ENCODE measurements at places on chromosomes 3 and 15. TPM values are rescaled to one million over a fixed set of nuclear protein-coding genes. Genes with fewer than 3 reads are reported as not detected.
A peak's percentile ranks its signal among the peaks of the same experiment; 100 is the strongest.

DNA sequence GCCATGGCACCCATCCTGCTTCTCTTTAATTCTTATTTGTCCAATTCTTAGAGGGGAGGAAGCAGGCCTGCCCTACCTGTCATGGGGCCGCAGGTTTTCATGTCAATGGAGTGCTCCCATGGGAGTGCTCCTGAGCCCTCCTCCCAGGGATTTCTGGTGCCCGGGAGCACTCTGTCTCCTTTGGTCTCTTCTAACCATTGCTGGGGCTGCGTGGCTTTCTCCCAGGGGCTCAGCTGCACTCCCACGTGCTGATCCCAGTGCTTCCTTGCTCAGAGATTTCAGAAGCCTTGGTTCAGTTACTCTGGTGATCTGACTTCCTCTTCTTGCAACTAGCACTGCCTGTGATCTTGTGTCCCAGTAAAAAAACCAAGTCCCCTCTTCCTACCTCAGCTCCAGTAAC lies 68.0 kb upstream of the ARL8B start:
- ATAC-seq: no peak

DNA sequence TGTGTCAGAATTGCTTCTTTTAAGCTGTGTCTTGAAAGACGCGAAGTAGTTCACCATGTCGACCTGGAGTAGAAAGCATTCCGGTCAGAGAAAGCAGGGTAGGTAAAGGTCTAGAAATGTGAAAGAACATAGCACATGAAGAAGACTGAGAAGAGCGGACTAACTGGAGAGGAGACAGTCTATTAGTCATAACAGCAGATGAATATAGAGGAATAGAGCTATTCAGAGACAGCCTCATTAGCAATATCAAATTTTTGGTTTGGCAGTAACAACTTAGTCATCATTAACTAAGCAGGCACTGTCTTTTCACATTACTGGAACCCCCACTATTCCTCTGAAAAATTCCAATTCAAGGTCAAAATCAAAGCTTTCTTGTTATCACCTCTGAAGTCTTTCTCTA lies 678.8 kb downstream of the DIPK2A start:
- peak; percentile 74 for ATAC-seq

- ATAC-seq: no peak
Measured at GRCh38 chr15:92891533-92892200, 8.5 kb upstream of the CHD2 start.

- ATAC-seq: peak; percentile 11
Measured at GRCh38 chr3:66344391-66344811, 123.6 kb downstream of the SLC25A26 start.

DNA sequence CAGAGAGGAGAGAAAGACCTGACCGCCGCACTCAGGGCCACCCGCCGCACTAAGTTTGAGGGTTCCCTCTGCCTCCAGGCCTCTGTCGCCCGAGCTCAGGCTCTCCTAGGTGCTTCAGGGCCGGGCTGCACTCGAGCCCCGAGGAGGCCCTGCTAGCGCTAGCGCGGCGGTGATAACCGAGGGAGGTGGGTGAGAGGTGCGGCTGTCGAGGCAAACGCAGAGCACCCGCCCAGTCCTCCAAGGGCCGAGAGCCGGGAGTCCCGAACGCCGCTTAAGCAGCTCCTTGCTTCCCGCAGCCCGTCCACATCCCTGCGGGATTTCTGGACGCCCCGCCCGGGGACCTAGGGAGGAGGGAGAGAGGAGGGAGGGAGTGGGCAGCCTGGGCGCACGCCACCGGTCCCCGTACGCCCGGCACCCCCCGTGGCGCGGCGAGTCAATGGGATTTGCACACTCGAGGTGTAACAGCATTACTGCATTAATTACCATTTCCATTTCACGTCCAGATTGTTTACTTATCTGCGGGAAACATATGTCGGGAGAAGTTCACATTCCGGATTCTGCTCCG lies 6.8 kb downstream of the SOX14 start:
- peak; percentile 21 for ATAC-seq

DNA sequence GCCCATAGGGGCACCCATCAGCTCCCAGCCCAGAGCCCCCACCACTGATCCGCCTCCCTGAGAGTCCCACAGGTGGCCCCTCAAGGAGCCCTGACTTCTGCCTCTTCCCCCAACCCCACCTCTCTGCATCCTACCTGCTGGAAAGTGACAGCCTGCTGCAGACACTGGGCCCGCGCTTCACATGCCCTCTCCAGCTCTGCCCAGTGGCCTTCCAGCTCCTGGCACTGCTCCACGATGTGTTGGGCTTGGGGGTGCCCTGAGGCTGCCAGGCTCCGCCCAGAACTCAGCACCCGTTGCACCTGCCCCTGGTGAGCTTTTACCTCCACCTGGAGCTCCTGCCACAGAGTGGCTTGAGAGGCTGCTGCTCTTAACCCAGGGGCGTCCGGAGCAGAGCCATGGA lies 20.1 kb downstream of the SPTBN5 start:
- ATAC-seq: no peak

DNA sequence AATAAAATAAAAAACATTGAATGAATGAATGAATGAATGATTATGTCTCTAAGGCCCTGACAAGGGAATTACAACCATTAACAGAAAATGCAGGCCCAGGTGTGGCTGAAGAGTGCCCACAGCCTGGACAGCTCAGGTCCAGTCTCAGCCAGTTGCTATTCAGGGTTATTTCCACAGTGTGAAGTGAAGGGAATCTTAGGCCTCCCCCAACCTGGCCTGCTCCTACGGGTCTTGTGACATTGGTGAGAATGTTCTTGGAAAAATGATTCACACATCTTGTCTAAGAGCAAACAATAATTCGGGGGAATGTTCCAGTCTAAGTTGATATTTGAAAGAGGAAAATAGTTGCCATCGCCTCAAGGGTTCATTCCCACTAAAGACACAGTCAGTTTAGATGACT lies 37.0 kb downstream of the MINDY4B start:
- no peak for ATAC-seq

GRCh38 chr15:48643206-48643605 lies 2.3 kb downstream of the FBN1 start:
- no peak for ATAC-seq

DNA sequence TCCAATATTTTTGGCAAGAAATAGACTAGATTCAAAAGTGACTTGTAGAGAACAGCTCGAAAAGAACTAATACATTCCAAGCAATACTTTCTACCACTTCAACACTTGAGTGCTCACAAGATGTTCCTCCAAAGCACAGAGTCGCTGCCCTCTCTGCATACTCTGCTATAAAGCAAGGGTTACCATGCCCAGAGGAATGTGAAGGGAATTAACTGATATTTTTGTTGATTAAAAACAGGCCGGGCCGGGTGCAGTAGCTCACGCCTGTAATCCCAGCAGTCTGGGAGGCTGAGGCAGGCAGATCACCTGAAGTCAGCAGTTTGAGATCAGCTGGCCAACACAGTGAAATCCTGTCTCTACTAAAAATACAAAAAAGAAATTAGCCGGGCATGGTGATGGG lies 57.6 kb upstream of the CSPG5 start:
- ATAC-seq: no peak

GRCh38 chr3:28835751-28836150 lies 445.1 kb upstream of the RBMS3 start:
- no peak for ATAC-seq

GRCh38 chr3:57892423-57892822 lies 115.8 kb upstream of the FLNB start:
- no peak for ATAC-seq

DNA sequence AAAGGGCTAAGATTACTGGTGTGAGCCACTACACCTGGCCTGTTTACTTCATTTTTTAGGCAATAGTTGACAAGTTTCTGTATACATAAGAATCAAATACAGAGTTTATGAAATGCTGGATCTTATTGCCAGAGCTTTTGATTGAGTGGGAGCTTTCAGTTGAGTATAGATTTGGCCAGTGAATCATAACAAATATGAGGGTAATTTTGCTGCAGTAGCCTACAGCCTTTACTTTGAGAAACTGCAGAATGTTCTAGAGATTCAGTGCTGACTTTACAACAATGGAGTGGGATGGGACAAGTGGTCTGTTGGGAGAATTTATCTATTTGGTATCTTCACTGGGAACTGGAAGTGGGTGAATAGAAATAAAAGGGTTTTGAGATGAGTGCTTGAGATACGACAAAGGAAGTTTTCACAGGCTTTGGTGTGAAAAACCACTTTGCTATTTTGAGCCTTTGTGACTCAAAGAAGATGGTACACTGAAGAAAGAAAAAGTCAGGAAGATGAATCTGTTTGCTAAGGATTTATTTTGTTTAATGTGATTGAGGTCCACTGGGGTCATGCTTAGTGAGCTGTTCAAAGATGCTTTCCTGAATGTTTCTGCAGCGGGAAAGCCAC lies 227.8 kb downstream of the UBE2E2 start:
- ATAC-seq: no peak

DNA sequence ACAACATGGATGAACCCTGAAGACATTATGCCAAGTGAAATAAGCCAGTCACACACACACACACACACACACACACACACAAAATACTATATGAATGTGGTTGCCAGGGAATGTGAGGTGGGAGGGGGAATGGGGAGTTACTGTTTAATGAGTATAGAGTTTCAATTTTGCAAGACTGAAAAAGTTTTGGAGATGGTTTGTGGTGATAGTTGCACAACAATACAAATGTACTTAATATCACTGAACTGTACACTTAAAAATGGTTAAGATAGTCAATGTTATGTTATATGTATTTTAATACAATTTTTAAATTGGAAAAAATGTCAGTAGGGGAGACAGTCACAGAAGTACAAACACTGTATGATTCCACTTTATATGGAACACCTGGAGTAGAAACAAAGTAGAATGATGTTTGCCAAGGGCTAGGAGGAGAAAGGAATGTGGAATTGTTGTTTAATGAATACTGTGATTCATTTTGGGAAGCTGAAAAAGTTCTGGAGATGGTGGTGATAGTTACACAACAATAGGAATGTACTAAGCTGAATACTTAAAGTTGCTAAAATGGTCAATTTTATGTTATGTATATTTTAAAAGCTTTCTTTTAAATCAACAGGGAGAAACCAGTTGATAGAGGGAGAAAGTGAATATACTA lies 76.6 kb downstream of the RPL39L start:
- no peak for ATAC-seq

DNA sequence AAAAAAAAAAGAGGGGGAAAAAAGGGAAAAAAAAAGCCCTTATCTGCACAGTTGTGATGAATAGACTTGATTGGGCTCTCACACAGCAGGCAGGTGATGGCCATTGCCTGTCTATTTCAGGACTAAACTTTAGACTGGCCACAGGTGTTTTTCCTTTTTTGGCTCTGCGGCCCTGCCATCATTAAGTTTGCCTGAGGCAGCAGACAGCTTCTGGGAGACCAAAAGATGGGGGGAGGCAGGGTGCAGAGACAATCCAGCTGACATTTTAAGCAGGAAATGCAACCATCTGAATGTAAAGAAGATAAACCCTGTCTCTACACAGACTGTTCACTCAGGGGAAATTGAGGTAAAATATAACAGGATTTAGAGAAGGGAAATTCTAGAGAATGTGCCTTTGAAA lies 295.0 kb upstream of the KCNH8 start:
- ATAC-seq: no peak

- no peak for ATAC-seq
Measured at GRCh38 chr3:59486520-59486919, 436.7 kb upstream of the CFAP20DC start.

GRCh38 chr3:132265488-132265887 lies 51.7 kb upstream of the ACP3 start:
- no peak for ATAC-seq

DNA sequence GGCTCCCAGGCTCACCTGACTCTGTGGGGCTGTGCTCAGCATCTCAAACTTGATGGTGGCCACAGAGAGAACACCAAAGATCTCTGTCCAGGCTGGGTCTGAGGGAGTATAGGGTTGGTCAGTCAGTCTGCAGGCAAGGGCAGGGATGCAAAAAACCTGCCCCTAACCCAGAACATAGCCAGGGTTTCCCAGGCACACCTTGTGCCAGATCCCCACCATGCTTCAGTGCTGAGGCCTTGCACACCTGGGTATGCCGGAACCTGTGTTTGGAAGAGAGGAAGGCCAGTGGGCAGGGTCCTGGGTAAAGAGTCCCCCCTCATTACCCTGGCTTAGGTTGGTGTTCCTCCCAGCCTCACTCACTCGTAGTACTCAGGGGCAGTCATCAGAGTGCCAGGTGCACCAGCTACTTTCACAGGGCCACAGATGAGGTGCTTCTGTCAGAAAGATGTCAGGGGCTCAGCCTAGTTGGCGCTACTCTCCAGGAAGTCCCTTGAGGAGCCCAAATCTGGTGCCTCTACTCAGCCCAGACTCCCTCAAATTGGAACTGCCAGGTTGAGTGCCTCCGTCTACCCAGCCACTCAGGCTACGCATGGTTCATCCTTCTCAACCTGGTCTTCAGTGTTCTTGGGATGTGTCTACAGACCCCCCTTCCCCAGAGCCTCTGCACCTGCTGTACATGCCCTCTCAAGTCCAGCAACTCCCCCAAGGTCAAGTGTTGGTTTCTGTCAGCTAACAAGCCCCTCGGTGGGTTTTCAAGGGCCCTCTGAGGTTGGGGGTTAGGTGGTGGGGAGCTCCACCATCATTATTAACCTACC lies 1.8 kb downstream of the DALRD3 start:
- ATAC-seq: no peak

DNA sequence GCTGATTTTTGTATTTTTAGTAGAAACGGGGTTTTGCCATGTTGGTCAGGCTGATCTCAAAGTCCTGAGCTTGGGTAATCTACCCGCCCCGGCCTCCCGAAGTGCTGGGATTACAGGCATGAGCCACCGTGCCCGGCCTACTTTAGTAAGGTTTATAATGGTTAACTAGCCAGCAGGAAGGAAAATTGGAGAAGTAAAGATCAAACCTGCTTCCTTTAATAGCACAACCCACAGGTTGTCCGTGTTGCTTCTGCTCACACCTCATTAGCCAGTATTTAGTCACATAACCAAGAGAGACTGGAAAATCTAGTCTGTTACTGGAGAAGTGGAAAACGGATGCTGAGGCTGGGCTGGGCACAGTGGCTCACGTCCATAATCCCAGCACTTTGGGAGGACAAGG lies 51.9 kb upstream of the TBL1XR1 start:
- ATAC-seq: no peak

DNA sequence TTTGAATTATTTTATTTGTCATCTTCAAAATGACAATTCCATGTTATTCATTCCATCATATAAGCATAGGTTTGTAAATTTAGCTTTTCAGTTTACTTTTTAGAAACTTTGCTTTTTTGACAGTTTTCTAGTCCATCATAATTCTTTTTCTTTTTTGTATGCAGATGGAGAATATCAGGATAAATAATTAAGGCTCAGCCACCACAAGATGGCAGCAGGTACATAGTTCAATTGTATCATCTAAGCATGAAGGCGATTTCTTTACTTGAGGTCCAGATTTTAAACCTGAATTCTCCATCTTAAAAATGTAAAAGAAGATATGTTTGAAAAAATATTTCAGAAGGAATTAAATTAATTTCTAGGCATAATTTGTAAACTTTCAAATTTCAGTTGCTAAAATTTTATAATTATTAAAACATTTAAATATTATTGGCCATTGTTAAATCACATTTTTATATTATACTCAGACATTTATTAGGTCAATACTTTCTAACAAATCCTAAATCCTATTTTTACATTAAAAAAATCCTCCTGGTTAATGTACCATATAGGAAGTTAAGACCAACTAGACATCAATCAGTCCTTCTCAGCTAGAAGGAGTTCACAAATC lies 15.1 kb downstream of the PLSCR5 start:
- ATAC-seq: peak; percentile 39

Gene GOLGA6A
- total RNA-seq: 0.62 TPM

Gene TRPM1
- total RNA-seq: 0.14 TPM

Gene KNL1
- total RNA-seq: 1.0 TPM

Gene FAM107A
- 1.6 TPM for total RNA-seq

Gene IGSF10
- 0.47 TPM for total RNA-seq

Gene C3orf85
- total RNA-seq: 0.15 TPM

Gene SPATA12
- 0.76 TPM for total RNA-seq

Gene WDR93
- 0.09 TPM for total RNA-seq

Gene GOLGA6L4
- total RNA-seq: 7.8 TPM

Gene TPM1
- total RNA-seq: 34.3 TPM

Measured in motor neuron (in vitro differentiated cells).